ENCODE measurements at places on chromosomes 12 and 14.
A peak's percentile ranks its signal among the peaks of the same experiment; 100 is the strongest.

DNA sequence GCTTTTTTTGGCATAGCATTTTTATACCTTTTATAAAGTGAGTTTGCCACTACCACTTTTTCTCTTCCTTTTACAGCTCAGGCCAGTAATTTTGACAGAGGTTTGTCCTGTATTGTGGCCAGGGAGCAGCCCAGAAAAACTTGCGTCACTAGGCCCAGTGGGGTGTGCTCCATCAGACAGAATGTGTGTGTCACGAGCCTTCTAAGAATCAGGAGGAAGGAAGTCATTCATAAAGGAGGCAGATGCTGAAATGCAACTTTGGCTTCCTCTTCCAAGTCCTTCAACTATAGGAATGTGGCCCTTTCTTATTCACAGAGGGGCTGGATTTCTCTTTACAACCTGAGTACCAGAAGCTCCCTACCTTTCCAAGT is 10.1 kb upstream of the RAB35 start:
- DNase-seq = peak; percentile 80

- DNase-seq = no peak
These were observed 111.2 kb downstream of the KICS2 start for GRCh38 chr12:64110864-64111263.

DNA sequence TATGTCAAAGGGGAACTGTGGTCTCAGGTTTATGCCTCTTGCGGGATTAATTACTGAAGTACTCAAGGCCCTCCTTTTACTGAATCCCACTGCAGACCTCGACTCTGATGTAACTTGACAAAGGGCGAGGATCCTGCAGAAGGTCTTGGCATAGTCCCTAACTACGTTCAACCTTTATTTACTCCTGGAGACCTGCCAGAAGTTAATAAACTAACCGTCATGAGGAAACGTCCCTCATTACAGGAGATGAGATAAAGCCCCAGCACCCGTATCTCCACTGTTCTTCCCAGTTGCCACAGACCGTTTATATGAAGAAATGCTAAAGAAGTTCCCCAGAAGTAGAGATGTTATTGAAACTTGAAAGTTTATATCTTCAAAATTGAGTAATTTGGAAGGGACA is 190.9 kb downstream of the ETV6 start:
- peak; percentile 40 for DNase-seq

- no peak for DNase-seq
These were observed 45.8 kb downstream of the CCER1 start for GRCh38 chr12:90909069-90909770.

GRCh38 chr14:51431033-51431709 is 191.1 kb downstream of the TMX1 start:
- no peak for DNase-seq

- DNase-seq = no peak
These were observed 527.2 kb downstream of the NRXN3 start for GRCh38 chr14:78697341-78697740.

- DNase-seq = peak; percentile 94
These were observed 19.4 kb downstream of the GPR132 start for GRCh38 chr14:105045710-105046326.

GRCh38 chr14:101118746-101119591 is 215.4 kb upstream of the RTL1 start:
- DNase-seq = no peak

GRCh38 chr14:21385188-21385904 is 1.5 kb upstream of the SUPT16H start:
- no peak for DNase-seq

DNA sequence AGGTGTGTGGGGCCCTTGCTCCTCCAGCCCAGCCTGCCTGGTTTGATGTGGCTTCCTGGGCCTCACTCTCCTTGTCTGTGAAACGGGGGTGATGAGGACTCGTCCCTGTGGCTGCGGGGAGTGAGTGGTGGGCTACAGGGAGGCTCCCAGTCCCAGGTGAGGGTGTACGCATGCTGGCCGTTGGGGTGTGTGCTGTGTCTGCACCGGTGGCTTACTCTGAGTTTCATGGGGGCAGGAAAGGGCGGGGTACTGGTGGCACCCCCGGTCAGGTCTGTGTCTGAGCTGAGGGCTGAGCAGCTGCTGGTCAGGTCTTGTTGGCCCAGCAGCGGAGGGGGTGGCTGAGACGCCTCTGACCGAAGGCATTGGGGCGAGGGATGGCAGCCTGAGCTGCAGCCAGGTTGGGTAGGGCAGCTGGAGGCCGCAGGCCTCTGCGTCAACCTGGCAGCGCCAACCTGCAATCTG is 11.2 kb downstream of the ULK1 start:
- DNase-seq = no peak

DNA sequence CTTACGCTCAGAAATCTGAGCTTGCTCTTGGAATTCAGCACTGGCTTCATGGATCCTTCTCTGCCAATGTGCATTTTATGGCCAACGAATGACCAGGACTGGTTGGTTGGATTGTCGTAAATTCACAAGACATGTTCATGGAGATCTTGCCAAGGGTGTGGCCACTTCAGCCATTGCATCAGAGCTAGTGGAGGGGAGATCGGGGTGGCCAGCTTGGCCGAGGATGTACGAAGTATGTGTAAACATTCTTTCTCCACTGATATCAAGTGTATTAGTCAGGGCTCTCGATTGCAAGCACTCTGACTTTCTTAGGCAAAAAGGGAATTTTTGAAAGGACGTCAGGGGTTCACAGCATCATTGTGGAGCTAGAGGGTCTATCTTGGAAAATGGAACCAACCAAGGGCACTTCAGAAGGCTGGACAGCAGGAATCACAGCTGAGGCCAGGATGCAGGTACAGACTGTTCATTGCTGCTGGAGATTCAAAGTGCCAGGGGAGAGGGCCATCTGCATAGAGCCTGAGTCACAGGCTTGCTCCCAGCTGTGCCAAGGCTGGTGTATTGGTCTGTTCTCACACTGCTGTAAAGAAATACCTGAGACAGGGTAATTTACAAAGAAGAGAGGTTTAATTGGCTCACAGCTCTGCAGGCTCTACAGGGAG is 32.9 kb upstream of the ADGRD1 start:
- no peak for DNase-seq

GRCh38 chr14:103384450-103385151 is 614 bp upstream of the MARK3 start:
- no peak for DNase-seq

DNA sequence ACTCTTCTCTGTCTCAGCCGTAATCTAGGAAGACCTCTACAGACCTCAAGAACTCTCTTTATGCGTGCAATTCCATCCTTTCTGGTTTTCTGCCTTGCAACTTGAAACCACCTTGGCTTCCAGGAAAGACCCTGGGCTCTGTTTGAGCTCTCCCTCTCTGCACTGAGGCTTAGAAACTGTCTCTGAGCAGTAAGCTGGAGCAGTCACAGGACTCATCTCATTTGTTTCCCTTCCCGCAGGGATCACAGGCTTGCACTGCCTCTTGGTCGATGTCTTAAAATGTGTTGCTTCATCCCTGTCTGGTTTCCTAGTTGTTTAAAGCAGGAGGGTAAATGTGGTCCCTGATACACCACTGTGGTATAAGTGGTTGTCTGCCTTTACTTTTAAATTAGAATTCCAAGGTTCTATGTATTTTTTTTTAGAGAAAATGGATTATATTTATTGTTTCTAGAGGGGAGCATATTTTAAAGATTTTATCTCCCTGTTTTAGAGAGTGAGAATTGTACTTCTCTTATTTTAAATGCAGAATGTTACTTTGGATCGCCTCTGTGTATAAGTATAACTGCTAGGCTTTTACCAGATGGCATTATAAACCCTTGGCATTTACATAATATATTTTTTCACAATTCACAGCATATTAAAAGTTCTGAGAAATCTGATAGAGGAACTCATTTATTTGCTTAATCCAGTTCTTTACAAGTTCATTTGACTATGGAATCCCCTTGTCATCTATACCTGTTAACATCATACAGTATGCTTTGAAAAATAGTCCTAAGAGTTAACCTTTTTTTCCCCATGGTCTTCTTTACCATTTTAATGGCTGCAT is 26.4 kb downstream of the EID3 start:
- no peak for DNase-seq

- DNase-seq = no peak
These were observed 715 bp downstream of the CACNB3 start for GRCh38 chr12:48818831-48819590.

- DNase-seq = no peak
These were observed 4.1 kb downstream of the TMEM121 start for GRCh38 chr14:105530285-105531087.

- DNase-seq = no peak
These were observed 18.7 kb downstream of the RASAL1 start for GRCh38 chr12:113116875-113117274.
